ENCODE measurements at places on chromosomes 2 and 18.
A peak's percentile ranks its signal among the peaks of the same experiment; 100 is the strongest.

GRCh38 chr2:223101340-223102039 lies 49.5 kb downstream of the KCNE4 start:
- peak; percentile 60 for DNase-seq

- DNase-seq, result peak; percentile 35
Measured at GRCh38 chr2:127681288-127681804, 6.0 kb upstream of the LIMS2 start.

DNA sequence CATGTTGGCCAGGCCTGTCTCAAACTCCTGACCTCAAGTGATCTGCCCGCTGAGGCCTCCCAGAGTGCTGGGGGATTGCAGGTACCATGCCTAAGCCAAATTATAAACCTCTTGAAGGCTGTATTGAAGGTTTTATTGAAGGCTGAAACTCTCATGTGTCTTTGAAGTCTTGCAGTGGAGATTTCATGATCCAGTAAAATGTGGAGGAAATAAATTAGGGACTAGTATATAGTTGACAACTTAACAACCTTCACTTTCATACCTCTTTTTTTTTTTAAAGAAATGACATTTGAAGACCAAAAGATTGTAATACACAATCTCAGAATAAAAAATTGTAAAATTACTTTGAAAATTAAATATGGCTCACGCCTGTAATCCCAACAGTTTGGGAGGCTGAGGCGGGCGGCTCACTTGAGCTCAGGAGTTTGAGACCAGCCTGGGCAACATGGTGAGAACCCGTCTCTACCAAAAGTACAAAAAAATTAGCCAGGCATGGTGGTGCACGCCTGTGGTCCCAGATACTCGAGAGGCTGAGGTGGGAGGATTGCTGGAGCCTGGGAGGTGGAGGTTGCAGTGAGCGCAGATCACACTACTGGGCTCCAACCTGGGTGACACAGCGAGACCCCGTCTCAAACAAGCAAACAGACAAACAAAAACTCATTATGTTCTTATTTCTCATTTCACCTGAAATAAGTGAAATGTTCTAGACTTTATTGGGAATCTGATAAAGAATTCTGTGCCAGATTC lies 8.0 kb downstream of the EML4 start:
- no peak for DNase-seq

DNA sequence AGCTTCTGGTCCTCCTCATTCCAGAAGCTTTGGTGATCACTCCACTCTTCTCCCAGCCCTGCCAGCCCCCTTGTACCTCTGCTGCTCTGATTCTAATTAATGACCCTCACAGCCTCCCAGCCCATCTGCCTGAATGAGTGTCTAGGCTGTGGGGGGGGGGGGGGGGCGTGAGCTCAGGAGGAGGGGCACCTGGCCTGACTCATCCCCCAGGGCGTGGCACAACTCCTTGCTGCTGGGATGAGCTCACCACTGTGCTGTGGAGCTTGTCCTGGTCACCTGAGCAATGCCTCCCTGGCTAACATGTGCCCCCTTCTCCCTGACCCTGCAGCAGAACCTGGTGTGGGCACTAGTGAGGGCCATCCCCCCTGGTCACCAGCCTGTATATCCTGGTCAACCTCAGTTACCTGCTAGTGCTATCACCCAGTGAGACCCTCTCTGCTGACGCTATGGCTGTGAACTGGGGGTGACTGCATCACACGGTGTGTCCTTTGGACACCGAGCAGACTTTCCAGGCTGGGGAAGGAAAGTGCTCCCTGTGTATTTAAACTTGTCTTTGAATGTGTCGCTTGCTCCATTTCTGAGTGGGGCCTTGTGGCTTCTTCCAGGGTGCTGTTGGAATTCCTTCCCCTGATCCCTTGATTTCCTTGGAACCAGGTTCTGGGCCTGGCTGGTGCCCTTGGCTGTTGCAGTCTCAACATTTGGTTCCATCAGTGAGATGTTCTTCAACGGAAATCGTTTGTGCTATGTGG lies 41.5 kb upstream of the PUM2 start:
- no peak for DNase-seq

- DNase-seq, result no peak
Measured at GRCh38 chr2:236568068-236568921, 1.3 kb upstream of the ACKR3 start.

DNA sequence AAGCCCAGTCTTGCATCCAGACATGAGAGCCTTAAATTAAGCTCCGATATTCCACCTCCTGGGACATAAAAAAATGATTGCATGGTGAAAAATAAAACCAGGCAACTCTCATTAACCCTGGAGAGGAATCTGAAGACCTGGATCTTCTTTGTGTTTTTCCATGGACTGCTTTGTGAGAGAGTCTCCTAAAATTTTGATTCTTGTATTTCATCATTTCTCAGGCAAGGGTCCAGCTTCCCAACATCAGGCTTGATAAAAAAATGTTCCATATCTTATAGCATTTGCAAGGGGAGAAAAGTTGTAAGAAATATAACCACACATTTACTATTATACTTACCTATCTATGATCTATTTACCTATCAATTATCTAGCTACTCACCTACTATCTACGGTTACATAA lies 327.5 kb upstream of the SPHKAP start:
- DNase-seq, result peak; percentile 34

- DNase-seq, result peak; percentile 65
Measured at GRCh38 chr2:166092889-166093288, 34.9 kb downstream of the SCN1A start.

- no peak for DNase-seq
Measured at GRCh38 chr2:12577091-12577490, 139.6 kb upstream of the TRIB2 start.

GRCh38 chr2:134142341-134142738 lies 111.5 kb upstream of the MGAT5 start:
- no peak for DNase-seq

GRCh38 chr2:184689638-184690037 lies 91.3 kb downstream of the ZNF804A start:
- peak; percentile 25 for DNase-seq

DNA sequence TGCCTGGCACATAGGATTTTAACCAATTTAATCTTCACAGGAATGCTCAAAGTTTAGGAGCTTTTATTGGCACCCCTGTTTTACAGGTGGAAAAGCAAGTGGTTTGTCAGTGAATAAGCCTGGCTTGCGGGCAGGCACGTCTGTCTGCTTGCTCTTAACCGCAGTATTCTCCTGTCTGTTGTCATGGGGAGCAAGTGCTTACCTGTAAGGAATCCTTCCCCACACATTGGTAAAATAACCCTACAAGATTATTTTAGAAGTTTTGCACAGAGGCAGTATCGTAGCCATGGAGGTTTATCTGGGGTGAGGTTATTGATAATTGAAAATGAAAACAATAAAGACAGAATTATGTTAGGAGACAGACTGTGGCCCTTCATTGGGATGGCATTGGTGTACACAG lies 174.9 kb downstream of the AGAP1 start:
- no peak for DNase-seq

DNA sequence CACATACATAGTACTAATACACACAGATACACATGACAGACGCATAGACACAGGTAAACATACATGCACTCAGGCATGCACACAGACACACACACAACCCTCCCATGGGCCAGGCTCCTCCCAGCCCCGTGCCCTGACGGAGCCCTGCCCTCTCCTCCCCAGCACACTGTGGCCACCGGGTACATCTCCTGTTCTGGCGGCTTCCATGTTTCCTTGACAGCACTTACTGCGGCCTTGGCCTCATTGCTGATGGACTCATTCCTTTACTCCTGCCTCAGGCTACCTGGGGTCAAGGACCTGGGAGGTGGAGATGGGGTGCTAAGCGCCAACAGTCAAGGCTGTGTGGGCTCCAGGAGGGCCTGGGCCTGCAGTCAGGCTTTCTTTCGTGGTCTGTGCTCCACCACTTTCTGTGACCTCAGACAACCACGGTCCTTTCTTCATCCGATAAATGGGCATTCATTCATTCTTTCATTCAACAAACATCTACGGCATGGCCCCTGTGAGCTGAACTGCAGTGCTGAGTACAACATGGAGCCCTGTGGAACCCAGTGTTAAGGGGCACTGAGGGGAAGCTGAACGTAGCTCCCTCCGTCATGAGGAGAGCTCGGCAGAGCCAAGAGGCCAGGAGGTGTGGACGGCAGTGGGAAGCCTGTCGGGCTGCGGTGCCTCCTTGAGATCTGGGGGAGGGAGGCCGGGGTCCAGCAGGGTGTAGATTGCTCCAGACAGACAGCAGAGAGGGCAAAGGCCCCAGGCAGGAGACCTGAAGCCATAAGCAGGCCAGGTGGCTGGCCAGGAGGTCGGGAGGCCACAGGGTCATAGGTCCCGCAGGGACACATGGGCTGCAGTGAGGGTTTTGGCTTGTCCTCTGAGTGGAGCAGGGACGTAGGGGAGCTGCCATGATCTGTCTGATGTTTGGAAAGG lies 190.4 kb upstream of the HDAC4 start:
- DNase-seq, result no peak

GRCh38 chr2:71333619-71334018 lies 2.0 kb downstream of the ZNF638 start:
- peak; percentile 28 for DNase-seq

DNA sequence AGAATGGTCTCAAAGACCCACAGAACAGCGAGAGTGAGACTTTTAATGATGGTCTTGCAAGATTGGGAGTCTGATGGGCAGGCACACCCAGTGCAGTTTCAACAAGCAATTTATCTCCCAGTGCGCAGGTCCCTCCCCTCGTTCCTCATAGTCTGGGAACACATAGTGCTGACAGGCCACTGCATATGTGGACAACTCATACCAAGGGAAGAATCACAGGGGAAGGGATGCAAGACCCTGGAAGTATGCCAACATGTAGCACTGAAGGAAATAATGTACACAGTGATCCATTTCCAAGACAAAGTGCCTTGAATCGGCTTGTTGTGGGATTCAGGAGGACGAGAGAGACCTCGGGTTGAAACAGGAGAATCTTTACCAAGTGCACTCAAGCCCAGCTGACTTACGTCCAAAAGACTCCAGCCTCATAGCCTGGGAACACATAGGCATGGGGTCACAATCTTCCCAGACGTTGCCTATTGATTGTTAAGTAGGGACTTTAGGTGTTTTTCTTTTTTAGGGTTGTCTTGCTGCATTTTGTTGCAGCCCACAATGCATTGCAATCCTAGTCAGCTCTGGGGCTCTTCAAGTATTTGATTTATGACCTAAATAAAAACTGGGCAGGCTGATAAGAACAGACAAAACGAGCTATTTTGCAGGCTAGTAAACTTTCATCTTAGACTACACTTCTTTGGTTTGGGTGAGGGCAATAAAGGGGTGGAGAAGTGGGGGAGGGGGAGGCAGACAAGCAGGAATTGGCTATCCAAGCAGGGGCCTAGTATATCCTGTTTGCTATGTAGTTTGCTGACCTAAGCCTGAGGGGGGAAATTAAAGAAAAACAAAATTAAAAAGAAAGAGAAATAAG lies 24.7 kb upstream of the SERPINB5 start:
- DNase-seq, result peak; percentile 29

DNA sequence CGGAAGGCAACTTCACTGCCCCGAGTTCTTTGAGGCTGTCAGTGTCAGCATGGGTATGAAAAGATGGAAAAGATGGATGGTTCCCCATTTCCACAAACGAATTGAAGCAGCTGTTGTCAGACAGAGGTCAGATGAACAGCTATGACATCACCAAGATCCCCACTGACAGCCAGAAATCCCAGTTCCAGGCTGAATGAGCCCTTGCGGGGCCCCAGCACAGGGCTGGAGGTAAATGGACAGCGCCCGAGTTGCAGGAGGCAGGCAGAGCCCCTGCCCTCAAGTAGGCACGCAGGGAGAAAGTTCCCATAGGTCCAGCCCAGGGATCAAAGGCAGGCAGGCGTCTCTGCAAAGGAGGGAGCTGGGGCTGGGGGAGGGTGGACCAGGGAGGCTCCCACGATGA lies 169.5 kb upstream of the AGAP1 start:
- DNase-seq, result no peak

DNA sequence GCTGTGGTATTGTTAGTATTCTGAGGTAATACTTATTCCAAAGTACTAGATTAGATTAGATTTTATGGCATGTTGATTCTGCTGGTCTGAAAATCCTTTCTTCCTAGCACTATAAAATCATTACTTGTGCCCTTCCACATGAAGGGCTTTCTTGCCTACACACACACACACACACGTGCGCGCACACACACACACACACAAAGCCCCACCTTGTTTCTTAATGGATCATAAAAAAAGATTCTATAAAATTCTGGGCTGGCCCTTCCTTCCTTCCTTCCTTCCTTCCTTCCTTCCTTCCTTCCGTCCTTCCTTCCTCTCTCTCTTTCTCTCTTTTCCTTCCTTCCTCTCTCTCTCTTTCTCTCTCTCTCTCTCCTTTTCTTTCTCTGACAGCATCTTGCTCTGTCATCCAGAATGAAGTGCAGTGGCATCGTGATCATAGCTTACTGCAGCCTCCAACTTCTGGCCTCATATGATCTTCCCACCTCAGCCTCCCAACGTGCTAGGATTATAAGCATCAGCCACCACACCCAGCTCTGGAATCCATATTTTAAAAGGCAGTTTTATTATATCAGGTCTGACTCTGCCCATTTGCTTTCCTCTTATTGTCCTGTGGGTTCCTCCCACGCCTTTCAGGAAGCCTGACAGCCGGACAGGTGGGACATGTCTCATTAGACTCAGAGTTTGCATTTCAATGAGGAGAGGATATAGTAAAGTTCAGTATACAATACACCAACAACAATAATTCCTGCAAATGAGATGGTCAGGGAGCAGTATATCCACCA lies 321.1 kb downstream of the PIK3C3 start:
- no peak for DNase-seq

GRCh38 chr18:5334456-5335075 lies 39.0 kb upstream of the ZBTB14 start:
- no peak for DNase-seq

- DNase-seq, result no peak
Measured at GRCh38 chr2:212359425-212360067, 179.1 kb downstream of the ERBB4 start.

GRCh38 chr2:191691016-191691735 lies 13.2 kb downstream of the NABP1 start:
- peak; percentile 93 for DNase-seq

- no peak for DNase-seq
Measured at GRCh38 chr2:188647430-188648070, 326.6 kb upstream of the COL3A1 start.

DNA sequence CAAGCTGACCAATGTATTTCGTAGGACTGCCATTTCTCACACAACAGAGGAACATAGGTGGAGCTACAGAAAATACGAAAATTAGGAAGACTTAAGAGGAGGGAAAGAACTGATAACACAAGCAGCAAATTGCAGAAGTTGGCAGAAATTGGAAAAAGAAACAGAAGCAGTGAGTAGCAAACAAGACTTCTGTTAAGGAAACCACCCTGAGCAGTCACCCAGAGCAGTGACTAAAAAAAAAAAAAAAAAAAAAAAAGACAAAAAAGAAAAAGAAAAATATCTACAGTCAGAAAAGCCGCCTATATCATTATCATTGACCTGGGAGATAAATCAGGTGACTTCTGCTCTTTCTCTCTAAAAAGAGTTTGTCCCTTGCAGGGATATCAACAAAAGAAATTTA lies 21.4 kb downstream of the STK17B start:
- DNase-seq, result no peak

DNA sequence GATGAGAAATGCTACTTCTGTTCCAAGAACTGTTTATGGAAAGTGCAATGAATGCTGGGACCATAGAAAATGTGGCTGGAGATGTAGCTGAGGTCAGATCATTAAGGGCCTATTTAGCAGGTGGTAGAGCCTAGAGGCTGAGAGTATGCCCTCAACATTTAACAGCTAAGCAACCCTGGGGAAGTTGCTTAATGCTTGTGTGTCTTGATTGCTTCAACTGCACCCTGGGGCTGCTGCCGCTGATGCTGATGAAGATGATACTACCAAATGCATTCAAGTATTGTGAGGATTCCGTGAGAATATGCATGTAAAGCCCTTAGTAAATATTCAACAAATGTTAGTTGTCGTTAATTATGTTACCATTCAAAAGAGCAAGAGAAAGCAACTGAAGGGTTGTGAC lies 273.2 kb downstream of the BCL11A start:
- DNase-seq, result no peak

GRCh38 chr2:144541396-144541795 lies 21.5 kb upstream of the ZEB2 start:
- no peak for DNase-seq

All from fibroblast of the aortic adventitia (primary cell).